IPS DF 6.9 (cell line): ENCODE measurements at places on chromosomes 12 and 14.

DNA sequence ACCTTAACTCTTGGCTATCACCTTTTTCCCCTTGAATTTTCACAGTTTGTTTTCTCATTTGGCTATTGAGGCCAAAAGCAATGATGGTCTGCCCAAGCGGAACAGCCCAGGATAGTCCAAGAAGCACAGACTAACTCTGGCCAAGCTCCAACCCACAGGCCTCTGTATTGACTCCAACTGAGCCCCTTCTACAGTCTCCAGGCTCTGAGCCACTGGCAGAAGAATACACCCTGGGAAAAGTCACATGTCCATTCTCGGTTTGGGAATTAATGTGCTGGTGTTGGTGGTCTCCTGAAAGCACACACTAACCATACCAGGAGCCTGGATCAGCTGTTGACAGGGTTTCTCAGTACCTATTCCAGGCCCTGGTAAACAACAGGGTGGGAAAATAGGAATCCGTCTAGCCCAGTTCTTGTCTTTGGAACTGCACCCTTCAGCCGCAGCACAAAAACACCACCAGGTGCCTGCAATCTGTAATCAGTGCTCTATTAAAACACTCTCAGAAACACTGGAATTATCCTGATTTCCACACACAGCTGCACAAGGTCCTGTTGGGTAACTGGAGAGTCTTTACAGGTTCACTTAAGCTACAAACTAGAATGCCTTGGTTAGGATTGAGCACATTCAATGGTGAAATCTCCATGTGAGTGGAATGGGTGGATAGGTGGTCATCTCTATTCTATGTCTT lies 63.6 kb downstream of the STXBP6 start:
- no peak for DNase-seq

GRCh38 chr12:131116468-131117117 lies 162.9 kb downstream of the ADGRD1 start:
- DNase-seq = peak; percentile 27

- DNase-seq = no peak
Observed at GRCh38 chr12:21983095-21983494, 41.9 kb upstream of the ABCC9 start.

DNA sequence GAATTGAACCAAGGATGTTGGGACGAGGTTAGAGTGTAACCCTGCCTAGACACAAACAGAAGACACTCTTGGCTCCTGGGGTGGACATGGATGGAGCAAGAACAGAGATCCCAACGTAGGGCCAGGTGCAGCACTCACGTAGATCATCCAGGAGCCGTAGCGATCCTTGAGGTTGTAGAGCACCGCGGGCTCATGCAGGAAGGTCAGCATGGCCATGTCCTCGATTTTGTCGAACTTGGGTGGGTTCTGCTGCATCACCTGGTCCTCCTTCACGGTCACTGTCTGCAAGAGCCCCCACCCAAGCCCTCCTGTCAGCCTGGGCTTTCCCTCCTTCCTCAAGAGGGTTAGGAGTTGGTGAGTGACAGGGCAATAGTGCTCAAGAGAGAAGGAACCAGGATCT lies 2.5 kb downstream of the MYH7 start:
- DNase-seq = no peak

DNA sequence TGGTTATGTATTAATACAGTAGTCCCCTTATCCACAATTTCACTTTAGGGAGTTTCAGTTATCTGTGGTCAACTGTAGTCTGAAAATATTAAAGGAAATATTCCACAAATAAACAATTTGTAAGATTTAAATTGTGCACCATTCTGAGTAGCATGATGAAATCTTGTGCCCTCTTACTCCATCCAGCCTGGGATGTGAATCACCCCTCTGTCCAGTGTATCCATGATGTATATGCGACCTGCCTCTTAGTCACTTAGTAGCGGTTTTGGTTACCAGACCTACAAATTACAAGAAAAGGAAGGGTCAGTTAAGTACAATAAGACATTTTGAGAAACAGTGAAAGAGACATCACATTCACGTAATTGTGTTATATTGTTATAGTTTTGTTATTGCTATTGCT lies 39.9 kb upstream of the MDGA2 start:
- DNase-seq = no peak

DNA sequence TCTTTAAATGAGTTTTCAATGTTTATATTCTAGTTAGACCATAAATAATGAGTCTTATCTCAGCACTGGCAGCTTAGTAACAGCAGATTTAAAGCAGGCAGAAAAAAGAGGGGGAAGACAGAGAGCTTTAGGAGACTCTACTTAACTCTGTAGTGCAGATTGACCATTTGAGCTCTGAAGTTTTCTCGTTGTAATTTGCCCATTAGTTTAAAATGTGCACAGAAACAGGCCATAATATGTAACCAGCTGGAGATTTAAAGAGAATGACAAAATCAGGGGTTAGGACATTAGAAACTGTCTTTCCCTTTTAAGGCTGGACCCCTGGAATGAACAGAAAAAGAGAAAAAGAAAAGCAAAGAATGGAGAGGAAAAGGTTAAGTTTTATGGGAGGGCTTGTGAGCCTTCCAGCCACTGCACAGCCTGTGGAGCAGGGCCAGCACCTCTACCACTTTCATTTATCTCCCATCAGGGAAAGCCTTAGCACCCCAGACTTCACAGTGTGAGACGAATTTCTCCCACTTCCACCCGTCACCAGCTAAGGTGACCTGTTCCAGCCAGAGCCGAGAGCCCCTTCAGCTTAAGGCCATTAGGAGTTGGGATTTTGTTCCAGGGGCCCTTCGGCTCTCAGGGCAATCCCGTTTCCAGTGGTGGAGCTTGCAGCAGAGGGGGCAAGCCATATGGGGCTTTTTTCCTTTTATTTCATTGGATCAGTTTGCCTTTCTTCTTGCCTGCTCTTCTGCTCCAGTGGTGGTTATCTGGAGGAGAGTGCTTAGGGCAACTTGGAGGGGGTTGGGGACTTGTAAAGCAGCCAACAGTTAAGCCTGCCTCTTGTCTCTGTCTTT lies 8.0 kb downstream of the IL22 start:
- no peak for DNase-seq

- no peak for DNase-seq
Observed at GRCh38 chr12:191541-191940, 22.4 kb downstream of the SLC6A12 start.

- no peak for DNase-seq
Observed at GRCh38 chr12:126390969-126391566, 1325.8 kb downstream of the AACS start.

DNA sequence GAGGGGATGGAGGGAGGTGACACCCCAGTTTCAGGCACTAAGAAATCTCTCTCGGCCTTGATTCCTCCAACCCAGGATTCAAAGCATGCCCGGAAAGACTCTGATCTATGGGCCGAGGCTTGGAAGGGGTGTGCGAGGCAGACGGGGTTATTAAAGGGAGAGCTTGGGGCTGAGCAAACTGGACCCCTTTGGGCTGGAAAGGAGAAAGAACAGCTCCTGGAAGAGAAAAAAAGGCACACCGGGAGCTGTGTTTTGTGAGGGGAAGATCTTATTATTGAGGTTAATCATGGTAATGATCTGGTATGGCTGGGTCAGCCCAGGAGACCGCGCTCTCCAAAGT lies 5.7 kb upstream of the HOXC4 start:
- no peak for DNase-seq

- DNase-seq = no peak
Observed at GRCh38 chr14:84108746-84109457, 1421.0 kb upstream of the FLRT2 start.

- DNase-seq = no peak
Observed at GRCh38 chr12:72546106-72546505, 273.9 kb downstream of the TRHDE start.

DNA sequence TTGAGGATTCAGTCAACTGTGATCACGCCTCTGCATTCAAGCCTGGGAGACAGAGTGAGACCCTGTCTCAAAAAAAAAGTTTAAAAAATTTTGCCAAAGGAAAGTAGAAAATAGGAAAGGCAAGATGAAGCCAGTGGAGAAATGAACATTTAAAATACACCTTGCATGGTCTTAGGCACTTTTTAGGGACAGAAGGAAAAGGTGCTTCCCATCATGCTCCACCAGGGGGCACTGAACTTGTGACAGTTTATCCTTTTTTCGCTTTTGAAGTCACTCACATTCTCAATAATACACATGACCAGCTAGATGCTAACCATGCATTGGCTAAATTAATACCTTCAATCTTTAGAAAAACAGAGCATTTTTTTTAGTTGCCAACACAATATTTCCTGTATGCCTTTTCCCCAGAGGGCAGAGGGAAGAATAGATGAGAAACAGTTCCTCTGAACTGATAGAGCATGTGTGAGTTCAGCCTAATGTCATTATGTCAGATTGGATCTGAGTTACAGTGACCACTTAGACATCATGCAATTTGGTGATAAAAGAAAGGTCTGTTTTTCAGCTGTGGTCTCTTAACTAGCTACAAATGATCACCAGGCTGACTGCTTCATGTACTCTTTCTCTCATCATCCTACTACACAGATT lies 221.8 kb upstream of the SSTR1 start:
- DNase-seq = peak; percentile 57

DNA sequence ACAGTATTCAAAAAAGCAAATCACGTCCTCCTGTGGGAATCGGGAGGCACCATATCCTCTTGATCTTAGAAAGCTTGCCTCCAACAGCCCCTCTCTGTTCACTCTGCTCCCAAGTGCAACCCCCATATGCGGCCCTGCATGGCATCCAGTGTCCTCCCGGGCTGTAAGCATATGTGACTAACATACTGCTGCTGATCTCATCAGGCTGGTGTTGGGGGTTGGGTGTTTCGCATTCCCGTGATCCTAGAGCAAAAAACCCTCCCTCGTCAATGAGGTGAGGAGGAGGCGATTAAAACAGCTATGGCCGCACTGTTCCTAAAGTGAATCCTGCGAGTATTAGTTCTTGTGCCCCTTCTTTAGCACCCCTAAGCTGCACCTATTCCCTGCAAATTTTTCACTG lies 28.1 kb upstream of the PPM1A start:
- no peak for DNase-seq

DNA sequence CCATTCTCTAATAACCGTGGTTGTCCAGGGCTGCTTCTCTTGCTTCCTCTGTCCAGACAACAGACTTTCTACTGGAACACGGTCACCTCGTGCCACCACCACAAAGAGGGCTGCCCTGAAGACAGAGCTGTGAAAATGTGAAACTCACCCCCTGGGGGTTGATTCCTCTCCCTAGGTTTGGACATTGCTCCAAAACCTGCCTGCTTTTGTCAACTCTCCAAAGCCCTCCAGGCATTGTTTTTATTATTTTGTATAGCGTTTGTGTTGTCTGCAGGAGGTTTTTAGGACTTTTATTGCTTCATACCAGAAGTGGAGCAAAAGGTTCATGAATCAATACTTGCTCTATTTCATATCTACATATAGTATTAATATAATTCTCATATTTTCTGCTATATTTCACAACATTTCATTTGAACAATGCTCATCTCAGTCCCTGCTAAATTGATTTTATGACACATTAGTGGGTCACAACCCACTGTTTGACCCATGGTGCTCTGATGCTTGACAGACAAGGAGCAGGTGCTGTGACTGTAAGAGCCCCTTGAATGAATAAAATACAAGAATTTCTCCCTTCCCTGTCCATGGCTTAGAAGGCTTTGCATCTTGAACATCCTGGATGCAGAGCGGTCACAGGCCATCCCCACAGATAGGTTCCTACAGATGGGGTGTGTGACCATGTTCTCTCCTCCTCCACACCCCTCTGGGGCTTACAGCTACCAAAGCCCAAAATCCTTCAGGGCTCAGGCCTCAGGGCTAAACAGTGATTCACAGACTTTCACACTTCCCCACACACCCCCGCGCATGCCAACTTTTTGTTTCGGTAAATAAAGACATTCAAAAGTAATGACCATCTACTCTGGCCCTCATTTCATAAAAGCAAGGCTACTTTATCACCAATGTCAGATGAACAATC lies 20.6 kb upstream of the EML1 start:
- DNase-seq = no peak

DNA sequence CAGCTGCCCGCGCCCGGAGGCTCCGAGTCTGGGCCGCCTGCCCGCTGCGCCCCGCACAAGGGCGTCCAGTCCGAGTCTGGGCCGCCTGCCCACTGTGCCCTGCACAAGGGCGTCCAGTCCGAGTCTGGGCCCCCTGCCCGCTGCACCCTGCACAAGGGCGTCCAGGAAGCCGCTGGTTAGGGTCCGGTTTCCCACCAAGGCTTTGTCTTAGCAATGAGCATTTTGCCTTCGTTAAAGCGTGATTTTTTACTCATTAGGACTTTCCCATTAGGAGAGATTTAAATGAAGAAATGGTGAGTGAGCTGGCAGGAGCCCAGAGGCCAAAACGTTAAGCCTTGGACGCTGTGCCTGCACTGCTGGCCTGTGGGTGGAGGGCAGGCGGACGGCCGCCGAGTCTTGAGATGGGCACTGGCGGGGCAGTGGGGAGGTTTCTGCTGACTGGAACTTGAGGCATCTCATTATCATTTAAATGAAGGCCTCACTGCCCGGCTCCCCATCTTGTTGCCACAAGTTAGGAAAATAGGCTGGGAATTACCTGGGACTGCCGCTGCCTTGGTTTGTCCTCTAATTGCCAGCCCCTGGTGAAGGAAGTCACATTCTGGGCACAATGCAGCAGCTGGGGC lies 36.0 kb downstream of the FBRSL1 start:
- no peak for DNase-seq

DNA sequence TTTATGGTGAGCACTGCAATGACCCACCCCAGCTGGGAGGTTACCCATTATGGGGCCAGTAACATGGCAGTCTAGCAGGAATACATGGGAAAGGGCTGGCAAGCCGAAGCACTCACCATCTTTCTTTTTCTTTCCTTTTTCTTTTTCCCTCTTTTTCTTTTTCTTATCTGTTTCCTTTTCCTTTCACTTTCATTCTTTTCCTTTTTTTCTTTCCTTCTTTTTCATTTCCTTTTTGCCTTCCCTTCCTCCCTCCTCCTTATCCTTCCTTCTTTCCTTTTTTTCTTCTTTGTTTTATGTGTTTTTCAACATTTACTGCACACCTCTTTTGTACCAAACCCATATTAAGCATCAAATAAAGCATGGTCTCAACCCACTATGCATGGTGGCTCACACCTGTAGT lies 501.1 kb downstream of the MED13L start:
- DNase-seq = no peak

DNA sequence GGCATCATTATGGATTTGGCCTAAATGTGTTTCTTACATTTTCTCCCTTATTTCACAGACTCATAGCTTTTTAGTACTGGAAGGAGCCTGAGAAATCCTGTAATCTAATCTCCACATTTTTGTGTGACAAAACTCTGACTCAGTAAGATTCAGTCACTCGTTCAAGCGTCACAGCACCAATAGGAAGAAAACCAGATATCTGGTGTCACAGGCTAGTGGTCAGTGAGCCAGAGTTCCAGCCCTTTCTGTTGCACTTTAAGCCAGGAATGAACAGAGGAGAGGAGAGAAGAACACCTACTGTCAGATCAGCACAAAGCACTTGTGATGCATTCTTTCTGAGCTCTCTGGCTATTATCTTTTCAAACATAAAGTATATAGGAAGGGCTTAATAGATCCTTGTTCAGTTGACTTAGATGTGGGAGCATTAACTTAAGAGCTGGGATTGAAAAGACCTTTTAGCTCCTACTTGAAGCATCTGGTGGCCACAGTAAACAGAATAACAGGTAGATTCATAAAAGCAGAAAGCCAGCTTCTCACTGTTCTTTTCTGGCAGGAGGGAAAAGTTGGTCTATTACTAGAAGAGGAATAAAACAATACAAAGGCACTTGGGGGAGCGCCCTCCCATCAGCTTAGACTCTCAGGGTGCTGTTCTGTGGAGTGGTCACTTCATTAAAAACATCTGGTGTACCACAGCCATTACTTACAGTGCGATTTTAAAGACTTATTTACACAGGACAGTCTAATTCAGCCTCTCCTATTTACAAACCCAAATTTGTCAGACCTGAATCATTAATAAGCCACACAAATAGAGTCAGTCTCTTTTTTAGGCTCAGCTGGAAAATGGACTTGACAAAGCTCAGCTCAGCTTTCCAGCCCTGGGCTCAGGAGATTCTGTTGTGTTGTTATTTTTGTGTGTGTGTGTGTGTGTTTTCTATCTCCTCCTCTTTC lies 12.2 kb upstream of the NID2 start:
- DNase-seq = no peak
